ENCODE measurements at places on chromosomes 16 and 17.

DNA sequence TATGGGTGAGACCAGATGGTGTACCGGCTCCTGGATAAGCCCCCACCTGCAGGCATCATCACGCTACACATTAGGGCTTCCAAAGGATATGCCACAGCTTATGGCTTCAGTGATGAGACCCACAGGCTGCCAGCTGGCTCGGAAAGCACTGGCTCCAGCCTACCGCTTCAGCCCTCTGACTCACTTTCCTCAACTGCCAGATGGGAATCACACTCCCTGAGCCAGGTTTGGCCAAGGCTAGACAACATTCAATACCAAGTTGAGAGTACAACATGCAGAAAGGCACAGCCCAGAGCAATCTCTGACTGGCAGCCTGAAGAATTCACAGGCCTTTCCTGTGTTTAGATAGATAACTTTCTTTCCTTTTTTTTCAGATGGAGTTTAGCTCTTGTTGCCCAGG, 10.3 kb downstream of the CENPV start:
- DNase-seq: no peak

DNA sequence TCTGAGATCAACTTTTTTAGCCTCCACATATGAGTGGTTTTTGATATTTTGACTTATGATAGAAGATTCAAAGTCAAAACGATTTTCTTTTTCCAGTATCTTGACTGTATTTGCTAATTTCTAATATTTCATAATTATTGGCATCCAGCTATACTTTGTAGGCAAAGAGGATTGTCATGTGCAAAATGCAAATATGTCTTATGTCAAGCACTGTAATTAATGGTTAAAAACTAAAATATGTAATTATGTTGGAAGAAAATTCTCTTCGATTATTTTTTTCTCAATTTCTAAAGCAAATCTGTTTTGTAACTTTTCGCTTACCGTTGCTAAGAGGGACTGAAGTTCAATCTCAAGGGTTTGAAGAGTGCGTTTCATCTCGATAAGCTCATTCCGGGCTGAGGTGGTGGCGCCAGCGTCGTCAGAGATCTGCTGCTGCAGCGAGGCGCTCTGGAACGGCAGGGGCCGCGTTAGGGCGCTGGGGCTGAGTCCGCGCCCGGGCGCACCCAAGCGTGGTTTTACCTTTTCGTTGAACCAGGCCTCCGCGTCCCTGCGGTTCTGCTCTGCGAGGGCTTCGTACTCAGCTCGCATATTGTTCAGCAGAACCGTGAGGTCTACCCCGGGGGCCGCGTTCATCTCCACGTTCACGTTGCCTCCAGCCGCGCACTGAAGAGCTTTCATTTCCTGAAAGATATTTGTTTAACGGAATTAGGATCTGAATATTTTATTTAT, 3.0 kb downstream of the KRT27 start:
- peak; percentile 48 for DNase-seq

DNA sequence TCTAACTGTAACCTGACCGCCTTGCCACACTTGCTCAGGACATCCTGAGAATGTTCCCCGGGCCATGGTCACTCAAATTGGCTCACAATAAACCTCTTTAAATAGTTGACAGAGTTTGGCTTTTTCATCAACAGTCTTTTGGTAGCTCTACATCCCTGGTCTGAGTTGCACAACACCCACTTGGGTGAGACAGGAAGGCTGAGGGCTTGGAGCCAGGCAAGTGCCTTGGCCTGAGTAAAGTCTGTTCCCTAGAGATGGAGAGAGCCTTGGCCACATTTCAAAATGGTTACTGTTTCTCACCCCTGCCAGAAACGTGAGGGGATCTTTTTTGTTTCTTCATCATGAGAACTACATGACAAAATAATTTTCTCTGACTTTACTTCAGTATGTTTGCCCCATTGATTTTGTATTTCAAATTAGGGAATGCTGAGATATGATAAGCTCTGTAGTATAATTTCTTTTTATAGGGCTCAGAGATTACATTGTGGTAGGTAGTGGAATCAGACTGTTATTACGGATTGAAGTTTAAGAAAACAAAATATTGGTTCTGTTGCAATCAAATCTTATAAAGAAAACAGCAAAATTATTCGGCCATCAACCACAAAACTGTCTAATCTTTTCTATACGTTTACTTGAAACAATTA, 53.9 kb upstream of the NETO2 start:
- DNase-seq: no peak

DNA sequence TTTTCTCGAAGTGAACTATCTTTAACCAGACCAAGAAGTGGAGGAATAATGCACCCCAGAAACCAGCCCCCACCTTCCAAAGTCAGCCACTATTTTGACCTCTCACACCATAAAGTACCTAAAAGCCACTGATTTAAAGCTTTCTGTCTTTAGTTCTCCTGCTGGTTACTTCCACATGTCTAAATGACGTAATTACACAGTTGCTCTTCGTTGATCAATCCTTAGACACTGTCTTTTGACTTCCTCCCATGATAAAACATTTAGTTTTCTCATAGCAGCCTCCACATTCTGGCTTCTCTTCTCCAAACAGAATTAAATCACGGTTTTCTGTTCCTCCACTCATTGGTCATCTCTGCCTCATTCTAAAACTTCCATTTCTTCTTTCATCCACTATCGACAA, 294.4 kb upstream of the N4BP1 start:
- DNase-seq: no peak

DNA sequence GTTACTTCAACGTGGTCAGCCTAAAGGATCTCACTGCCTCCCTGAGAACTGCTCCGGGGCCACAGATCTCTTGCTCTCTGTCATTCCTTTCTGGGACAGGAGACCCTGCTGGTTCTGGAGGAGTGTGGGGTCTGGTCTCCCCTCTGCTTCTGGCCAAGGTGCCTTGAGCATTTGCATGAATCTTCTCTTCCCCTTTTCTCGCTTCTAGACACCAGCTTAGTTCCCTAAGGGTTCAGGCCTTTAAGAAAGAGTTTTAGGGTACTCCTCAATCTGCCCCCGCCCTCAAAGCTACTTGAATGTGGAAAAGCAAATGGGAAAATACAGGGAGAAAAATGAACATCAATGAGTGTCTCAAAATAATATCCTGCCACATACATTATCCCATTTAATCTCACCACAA, 48.1 kb downstream of the WSB1 start:
- no peak for DNase-seq

GRCh38 chr16:27436065-27436464, 34.1 kb downstream of the IL21R start:
- no peak for DNase-seq

GRCh38 chr17:6454495-6455320, 10.5 kb downstream of the PIMREG start:
- DNase-seq: peak; percentile 59
